SJSA1 (cell line): ENCODE measurements at places on chromosomes 3 and 15.

DNA sequence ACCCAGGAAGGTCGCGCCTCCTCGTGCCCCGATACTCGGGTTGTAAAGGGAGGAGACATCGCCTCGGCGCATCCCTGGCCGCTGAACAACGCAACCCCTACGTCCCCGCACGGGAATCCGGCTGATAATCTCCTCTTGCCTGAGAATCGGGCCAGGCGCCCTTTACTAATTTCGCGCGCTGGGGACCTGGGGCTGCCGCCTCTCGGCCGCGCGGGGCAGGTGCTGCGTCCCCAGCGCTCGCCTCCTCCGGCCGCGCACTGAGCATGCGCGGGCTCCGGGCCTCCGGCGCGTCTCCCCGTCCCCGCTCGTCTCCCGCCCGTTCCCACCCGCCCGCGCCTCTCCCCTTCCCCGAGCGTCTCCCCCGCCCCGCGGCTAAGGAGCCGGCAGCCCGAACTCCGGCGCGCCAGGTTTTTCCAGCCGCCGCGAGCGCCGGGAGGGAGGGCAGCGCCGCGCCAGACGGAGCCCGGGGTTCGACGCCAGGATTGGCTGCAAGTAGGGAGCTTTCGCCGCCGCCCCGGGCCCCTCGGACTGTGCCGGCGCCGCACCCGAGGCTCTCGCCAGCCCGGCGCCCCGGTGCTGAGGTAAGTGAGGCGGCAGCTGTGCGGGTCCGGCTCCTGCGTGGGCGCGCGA lies at the start of gene CNTN4:
Gene CNTN4 (plus strand): TSS at position 469 of the 630 bp plus-strand sequence.
- no peaks in the 10 kb centered on the region for H3K27me3 ChIP-seq
- no peak within 1 kb of the TSS for H3K4me3 ChIP-seq
- no peak for DNase-seq
- no peak within 1 kb of the TSS for H3K27ac ChIP-seq
- no peaks in the 10 kb centered on the region for H3K4me1 ChIP-seq

DNA sequence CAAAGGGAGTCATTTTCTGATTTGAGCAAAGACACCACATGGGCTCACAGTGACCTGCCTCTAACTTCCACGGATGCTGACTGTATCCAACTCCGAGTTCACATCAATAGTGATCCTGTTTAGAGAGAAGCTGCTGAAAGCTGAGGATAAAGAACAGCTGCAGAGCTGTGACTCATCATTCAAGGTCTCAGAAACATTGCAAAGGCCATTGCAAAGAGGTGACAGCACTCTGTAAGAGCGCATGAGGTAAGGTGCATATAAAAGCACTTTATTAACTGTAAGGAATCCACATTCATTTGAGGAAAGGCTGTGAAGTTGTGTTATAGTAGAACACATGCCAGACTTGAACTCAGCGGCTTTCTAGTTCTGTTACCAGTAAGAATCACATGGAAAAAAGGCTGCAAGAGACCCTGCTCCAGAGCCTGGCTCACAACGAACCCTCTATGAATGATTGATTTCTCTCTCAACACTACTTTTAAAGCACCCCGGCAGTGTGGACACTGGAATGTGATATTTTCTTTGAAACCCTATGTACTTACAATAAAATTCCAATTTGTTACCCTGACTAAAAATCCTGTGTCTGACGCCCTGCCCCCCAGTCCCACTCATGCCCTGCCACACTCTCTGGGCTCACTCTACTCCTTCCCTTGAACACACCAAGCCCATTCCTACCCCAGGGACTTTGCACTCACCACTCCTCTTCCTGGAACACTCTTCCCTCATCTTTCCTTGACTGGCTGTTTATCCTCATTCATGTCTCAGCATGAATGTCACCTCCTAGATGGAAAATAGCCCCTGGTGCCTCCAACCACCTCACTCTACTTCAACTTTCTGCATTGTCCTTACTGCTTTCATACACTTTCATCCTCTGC lies 111.2 kb downstream of the LSM3 start:
- no peak overlapping the region for H3K4me3 ChIP-seq
- no peaks in the 10 kb centered on the region for H3K27me3 ChIP-seq
- peaks cover 25% of the 10 kb centered on the region for H3K4me1 ChIP-seq
- peak overlapping the region; percentile 65 for H3K27ac ChIP-seq
- peak; percentile 62 for DNase-seq

- H3K27me3 ChIP-seq: peaks cover 22% of the 10 kb centered on the region
- DNase-seq: no peak
- no peak overlapping the region for H3K27ac ChIP-seq
- 0 out of 2 replicates have a peak, but pooled peaks cover under 1% of the 10 kb centered on the region for H3K4me1 ChIP-seq
- H3K36me3 ChIP-seq: no peaks in the 10 kb centered on the region
Observed at GRCh38 chr3:133901083-133901482, 5.4 kb upstream of the RAB6B start.

DNA sequence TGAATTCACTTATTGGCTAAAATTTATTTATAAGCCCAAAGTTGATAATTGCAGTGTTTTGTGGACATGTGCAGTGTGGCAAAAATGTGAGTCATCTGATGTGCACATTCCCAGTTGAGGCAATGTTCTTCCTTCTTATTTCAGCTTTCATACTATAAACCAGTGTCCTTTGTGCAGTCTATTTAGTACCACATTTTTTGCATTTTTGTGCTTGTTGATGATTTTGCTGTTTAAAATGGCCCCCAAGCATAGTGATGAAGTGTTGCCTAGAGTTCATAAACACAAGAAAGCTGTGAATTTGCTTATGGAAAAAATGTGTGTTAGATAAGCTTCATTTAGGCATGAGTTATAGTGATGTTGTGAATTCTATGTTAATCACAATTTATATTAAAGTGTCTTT lies 19.4 kb upstream of the IL20RB start:
- no peaks in the 10 kb centered on the region for H3K27me3 ChIP-seq
- H3K36me3 ChIP-seq: peaks cover 10% of the 10 kb centered on the region
- peak overlapping the region; percentile 50 for H3K27ac ChIP-seq
- peaks cover 34% of the 10 kb centered on the region for H3K4me1 ChIP-seq
- H3K4me3 ChIP-seq: no peak overlapping the region

- DNase-seq: no peak
- H3K4me3 ChIP-seq: no peak overlapping the region
- no peak overlapping the region for H3K27ac ChIP-seq
- H3K27me3 ChIP-seq: no peaks in the 10 kb centered on the region
- H3K4me1 ChIP-seq: no peaks in the 10 kb centered on the region
Observed at GRCh38 chr3:156417559-156418132, 137.3 kb downstream of the SSR3 start.
